ENCODE measurements at places on chromosomes 7 and 10.

- no peak for DNase-seq
These were observed 102.5 kb downstream of the COBL start for GRCh38 chr7:51214098-51214497.

GRCh38 chr7:121796936-121797656 is 75.9 kb upstream of the PTPRZ1 start:
- DNase-seq, result no peak

DNA sequence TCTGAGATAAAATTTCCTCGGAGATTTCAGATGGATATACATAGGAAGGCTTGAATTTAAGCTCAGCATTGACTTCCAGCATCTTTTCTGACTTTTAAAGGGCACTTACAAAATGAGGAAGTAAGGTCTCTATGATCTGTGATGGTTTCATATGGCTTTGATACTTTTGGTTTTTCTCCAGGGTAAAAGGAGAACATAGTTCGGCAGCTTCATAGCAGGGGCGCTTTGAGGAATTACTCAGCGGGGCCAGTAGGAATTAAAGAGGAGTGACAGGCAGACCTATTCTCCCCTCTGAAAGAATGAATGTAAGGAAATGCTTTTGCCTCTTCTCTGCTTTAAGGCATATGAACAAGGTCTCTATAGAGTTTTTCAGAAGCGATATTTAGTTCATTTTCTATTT is 80.0 kb upstream of the PCDH15 start:
- no peak for DNase-seq

DNA sequence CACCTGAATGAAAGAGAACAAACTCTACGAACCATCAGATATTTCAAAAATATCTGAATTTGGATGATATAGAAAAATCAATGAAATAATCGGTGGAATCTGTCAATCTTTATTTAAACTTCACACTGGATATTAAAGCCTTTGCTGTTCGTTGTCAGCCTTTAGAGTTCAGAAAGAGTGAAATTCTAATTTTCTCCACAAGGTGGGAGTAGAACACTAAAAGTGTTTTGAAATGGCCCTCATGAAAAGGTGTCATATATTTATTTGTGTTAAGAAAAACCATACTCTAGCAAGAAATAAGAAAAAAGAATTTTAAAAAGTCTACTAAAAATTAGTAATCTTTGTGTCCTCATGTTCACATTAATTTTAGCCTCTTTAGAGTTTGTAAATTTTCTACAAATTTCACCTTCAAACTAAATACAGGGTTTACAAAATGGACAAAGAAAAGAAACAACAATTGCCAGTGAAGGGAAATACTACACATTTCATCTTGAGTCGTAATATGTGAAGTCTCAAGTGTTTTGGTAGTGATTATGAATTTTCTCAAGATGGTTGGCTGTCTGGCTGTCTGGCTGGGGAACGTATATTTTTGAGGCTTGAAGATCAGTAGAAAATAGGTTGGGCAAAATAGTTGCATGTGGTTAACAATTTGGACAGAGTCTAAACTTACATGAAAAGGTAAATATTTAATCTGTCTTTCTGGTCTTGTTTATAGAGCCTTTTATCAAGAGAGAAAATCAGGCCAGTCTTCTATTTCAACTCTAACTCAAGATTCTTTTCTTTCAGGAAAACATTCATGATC is 43.7 kb downstream of the DNAJB9 start:
- no peak for DNase-seq

- DNase-seq, result no peak
These were observed 1208.3 kb downstream of the GATA3 start for GRCh38 chr10:9262770-9263169.

GRCh38 chr7:45702751-45703150 is 128.6 kb downstream of the ADCY1 start:
- no peak for DNase-seq

Data from HuH-7 (cell line).